ENCODE measurements at places on chromosomes 5 and 9.
A peak's percentile ranks its signal among the peaks of the same experiment; 100 is the strongest.

DNA sequence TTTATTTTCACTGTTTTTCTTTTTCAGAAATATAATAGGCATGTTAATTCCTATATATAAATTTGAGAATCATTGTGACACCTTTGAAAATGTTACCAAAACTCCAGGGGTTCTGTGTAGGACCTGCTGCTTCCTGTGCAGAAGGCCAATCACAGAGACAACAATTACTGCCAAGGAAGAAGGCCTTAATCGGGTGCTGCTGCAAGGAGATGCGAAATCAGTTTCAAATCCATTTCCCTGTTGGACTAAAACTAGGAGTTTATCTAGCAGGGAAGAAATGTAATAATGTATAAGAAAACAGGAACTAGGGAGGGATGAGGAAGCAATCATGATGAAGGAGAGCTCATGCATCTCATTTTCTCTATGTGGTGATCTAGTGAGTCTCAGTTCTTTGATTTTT is 209.7 kb upstream of the NUDT12 start:
- no peak for DNase-seq

DNA sequence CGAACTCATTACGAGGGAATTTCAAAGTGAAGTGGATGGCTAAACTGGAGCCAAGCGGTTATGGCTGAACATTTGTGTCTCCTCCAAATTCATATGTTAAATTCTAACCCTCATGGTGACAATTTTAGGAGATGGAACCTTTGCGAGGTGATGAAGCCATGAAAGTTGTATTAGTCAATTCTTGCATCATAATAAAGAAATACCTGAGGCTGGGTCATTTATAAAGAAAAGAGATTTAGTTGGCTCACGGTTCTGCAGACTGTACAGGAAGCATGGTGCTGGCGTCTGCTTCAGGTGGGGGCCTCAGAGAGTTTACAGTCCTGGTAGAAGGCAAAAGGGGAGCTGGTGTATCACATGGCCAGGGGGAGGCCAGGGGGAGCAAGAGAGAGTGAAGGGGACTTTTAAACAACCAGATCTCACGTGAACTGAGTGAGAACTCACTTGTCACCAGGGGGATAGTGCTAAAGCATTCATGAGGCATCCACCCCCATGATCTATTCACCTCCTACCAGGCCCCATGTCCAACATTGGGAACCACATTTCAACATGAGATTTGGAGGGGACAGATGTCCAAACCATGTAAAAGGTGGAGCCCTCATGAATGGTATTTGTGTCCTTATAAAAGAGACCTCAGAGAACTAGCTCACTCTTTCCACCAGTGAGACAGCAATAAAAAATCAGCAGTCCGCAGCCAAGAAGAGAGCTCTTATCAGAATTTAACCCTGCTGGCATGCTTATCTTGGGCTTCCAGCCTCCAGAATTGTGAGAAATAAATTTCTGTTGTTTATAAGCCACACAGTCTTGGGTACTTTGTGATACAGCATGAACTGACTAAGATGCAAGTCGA is 143.4 kb downstream of the MTRR start:
- DNase-seq, result no peak

GRCh38 chr5:178668579-178668978 is 41.7 kb upstream of the CLK4 start:
- DNase-seq, result no peak

- no peak for DNase-seq
These were observed 21.7 kb upstream of the ADAM19 start for GRCh38 chr5:157597277-157597676.

DNA sequence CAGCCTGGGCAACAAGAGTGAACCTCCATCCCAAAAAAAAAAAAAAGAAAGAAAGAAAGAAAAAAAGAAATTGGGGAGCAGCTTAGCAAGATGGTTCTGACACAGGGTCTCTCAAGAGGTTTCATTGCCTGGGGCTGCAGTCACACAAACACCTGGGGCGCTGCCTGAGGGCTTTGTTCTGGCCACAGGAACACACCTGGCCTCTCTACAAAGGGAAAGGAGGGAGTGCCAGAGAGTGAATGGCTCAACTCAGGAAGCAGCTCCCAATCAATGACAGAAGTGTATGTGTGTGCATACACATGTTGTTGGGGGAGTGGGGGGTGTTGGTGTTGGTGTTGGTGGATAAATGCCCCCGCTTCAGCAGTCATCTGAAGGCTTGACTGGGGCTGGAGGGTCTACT is 32.4 kb upstream of the CTNNA1 start:
- no peak for DNase-seq

GRCh38 chr5:105730982-105731381 is 1939.8 kb downstream of the EFNA5 start:
- no peak for DNase-seq

DNA sequence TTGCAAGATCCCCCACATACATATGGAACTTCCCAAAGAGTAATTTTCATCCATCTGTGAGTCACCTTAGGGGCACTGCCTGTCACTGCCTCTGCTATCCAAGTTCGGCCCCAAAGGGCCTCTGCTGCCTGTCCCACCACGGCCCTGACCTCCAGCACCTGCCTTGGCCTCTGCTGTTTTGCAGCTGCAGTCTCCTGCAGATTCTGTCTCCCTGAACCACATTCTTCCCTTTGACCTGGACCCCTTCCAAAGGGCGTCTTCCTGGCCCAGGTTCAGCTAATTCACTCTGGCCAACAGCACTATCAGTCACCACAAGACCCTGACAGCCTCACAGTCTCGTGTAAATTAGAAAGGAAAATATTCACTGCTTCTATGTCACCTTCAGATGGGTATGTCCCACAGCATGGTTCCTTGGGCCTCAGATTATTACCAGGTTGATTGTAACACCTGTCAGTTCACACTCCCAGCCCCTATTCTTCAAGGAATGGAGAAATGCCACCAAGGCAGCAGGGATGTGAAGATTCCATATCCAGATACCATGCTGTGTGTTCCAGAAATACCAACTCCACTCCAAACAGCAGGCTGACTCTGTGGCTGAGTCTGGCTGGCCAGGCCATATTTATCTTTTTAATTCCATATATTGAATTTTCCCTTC is 479.3 kb downstream of the ARHGEF28 start:
- DNase-seq, result no peak

DNA sequence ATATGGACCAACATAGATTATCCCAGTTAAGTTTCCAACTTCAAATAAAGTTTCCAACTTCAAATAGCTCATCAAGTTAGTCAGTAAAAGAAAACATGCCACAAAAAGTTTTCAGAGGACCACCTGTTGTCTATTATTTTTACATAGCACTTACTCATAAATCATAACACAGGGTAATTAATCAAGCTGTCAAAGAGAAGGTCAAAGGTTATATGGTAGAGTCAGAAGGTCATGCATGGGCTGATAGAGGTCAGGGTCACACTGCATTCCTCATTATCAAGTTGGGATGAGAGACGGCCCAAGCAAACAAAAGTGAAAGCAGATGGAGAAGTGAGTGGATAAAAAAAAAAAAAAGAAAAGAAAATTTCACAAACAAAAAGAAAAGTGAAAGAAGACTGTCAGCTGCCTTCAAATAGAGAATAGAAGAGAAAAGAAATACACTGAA is 145.5 kb upstream of the POU5F2 start:
- peak; percentile 19 for DNase-seq

DNA sequence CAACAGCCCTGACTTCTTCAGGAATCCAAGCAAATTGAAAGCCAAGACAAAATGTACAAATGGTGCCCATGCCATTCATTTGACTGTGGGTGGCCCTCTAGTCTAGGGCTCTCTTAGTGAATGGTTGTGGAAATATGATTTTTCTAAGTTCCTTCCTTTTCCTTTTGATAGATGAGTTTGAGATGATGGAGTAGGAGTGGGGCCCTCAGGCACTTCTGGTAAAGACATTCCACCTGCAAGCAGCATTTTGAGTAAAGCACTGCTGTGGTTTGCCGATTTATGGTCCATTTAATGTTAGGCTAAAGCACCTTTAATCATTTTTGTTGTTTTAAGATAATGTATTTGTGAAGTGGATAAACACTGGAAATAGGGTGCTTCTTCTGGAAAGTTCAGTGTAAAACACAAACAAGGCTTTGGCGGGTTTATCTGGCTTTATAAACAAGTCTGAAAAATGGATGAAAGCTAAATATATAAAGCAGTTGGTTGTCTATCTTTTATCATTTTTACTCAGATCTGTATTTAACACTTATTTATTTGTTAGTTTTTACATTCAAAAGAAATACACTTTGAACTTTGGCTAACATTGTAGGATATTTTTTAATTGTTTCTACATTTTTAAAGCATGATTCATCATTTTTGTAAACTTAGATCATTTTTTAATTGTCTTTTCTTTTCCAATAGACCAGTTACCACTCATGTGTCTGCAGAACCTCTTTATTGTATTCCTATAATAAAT is 213.5 kb downstream of the PJA2 start:
- DNase-seq, result no peak

DNA sequence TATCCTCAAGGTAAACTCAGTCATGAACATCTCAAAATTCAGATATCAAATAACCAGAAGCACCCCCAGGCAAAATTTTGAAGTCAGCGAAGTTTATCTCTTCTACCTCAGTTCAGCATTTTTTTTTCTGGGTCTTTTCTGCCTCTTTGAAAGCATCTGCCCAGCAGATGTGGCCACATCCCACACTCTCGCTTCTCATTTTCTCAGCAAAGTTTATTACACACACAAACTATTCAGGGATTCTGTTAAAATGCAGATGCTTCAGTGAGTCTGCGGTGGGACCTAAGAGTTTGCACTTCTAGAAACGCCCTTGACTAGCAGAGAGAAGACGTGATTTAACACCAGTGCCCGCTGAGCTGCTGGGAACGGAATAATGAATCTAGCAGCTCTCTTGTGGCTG is 19.3 kb downstream of the RASEF start:
- no peak for DNase-seq

DNA sequence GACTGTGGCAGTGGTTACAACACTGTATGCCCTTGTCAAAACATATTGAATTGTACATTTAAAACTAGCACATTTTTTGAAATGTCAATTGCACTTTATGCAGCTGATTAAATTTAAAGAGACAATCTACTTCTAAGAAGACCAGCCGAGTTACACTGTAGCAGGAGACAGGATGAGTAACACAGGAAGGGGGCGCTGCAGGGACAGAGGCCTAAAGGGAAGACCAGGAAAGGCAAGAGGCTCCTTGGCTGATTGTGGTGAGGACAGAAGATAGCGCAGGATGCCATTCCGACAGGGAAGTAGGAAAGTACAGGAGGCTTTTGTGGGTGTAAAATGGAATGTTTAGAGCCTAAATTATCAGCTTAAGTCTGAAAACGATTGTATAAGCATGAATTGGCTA is 28.2 kb upstream of the PPP2R2B start:
- DNase-seq, result no peak

DNA sequence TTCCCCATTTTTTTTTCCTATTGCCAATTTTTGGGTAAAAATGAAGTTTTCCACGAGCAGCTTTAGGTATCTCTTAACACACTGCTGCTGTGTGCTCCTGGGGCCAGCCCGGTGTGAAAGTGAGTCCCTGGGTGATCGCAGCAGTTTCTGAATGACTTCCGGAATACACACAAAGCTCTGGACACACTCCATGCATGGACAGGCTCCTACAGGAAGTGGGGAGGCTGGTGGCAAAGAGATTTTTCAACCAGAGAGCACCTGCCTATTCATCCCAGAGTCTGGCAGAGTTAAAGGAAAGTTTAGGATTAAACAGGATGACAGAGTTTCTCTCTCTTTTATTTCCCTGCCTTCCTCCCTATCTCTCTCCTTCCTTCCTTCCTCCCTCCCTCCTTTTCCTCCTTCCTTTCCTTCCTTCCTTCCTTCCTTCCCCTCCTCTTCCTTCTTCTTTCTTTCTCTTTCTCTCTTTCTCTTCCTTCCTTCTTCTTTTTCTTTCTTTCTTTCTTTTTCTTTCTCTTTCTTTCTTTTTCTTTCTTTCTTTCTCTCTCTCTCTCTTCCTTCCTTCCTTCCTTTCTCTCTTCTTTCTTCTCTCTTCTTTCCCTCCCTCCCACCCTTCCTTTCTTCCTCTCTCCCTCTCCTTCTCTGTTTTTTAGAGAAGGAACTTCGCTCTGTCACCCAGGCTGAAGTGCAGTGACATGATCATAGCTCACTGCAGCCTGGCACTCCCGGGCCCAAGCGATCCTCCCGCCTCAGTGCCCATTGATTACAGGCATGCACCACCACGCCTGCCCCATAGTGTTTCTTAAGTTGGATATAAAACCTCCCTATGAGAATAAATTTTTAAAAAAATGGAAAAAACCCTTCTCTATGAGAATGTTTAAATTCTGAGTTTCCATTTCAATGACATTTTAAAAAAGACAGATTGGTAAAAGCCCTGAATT is 38.7 kb upstream of the UBTD2 start:
- no peak for DNase-seq

DNA sequence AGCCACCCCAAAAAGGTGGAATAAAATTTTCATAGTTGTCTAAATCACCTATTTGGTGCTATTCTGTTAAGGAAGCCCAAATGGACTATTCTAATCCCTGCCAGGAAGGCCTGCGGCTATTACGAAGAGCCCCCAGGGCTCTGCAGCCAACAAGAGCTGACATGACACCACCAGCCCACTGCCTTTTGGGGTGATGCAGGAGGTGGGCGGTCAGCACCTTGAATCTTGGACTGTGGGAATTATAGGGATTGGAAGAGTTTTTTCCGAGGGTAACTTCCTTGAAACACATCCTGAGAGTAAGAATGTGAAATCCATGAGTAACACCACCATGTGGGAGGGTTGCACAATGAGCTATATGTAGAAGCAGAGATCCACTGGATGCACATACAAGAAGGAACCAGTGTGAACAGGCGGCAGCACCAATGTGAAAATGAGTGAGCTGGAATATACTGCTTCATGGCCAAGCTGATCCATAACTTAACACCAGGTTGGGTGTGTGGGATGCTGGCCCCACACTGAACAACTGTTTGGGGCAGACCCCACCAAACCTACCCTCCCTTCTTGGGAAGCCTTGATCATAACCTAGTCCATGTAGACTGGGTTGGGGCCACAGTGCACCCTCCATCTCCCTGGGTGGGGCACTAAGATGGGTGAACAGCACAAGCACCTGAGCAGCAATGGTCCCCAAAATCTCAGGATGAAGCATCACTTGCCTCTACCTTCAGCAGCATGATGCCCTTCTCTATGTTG is 239.0 kb downstream of the FSTL4 start:
- DNase-seq, result no peak

DNA sequence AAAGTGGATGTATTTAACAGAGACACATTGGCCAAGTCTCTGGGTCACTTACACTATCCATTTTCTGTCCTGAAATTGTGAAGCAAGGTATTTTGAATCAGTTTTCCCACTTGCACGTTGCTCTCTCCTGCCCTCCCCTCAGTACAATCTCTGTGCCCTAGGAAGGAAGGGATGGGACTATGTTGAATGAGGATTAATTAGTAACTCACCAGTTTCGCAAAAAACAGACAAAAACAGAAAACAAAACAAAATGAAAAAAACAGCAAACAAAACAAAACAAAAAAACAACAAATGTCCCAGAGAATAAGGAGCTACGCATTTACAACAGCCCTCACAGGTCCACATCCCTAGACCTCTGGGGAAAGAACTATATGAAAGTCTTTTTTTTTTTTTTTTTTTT is 1.1 kb upstream of the CD14 start:
- DNase-seq, result no peak
